Lower leg skin (tissue), 4 donors: ENCODE measurements at places on chromosomes 16 and 17. TPM values are rescaled to one million over a fixed set of nuclear protein-coding genes. Genes with fewer than 3 reads are reported as not detected.

- DNase-seq, result no peak
These were observed 51.4 kb upstream of the STAC2 start for GRCh38 chr17:39277110-39277509.

GRCh38 chr17:14699574-14700185 is 398.8 kb downstream of the HS3ST3B1 start:
- no peak for DNase-seq

DNA sequence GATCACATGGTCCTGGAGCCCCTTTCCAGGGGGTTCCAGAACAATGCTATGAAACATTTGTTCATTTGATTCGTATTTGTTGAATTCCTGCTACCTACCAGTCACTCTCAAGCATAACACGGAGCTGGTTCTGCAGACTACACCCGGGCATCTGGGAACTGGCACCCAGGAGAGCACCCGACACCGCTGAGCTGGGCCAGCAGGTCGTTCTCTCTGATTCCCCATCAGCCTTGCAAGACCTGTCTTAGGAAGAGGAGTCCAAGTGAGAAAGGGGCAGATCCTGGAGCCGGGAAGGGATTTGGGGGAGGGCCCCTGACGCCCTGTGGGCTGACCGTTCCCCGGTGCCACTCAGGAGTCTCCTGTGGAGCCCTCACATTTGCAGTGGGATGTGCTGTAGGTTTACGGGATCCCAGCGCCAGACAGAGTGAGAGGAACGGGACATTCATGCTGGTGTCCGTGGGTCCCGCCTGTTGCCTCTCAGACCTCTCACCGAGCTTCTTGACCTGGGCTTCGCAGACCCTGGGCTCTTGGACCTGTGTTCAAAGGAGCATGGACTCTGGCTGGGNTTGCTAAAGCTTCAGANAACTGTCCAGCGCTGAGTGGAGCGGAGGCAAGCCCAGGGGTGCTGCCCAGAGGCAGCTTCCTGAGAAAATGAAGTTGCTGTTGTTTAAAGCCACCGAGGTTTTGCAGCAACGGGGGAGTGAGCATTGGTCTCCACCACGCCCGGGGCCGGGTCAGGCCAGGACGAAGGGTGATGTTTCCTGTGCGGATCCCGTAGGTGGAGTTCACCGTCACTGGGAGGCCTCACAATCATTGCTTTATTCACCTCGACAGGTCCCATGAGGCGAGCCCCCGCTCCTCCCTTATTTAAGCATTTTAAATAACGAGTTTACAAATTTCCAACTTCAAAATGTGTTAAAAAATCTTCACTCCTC is 49.2 kb downstream of the METRNL start:
- peak; percentile 83 for DNase-seq

DNA sequence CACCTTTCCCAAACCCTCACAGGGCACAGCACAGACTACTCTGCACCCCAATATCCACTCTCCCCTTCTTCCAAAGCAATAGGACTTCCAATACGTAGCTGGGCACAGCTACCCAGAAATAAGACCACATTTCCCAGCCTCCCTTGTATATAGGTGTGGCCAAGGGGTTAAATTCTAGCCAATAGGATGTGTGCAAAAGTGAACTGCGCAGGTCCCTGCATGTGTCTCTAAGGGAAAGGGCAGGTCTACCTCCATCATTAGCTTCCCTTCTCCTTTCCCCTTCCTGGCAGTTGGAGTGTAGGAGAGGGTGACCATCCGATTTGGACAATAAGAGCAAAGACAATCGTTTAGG is 25.5 kb upstream of the SNN start:
- DNase-seq, result no peak

DNA sequence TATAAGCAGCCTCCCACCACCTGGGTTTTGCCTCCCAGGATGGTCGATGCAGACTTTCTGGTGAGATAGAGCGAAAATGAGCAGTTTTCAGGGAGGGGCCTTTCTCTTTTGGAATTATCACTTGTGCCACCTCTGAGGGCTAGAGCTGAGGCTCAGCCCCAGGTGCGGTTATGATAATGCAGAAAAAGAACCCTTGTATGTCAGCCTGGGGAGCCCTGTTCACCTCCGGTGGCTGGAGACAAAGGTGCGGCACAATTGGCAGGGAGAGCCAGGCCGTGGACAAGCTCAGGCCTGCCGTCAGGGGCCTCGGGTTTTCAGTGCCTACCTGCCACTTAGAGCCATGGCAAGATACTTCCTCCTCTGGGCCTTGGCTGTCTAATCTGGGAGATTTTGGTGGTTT is 4.4 kb downstream of the SCPEP1 start:
- DNase-seq, result no peak

DNA sequence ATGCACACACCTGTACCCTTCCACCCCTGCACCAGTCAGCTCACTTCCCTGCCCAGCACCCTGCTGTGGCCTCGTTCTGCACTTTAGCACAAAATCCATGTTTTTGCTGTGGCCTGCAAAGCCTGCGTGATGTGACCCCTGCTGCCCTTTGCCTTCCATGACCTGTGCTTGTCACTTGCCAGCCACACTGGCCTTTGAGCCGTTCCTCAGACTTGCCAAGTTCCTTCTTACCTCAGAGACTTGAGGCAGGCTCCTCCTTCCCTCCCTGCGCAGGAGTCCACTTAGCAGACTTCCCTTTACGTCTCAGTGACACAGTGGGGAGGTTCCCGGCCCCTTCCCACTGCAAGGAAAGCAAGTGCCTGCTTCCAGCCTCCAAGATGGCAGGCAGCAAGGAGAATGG is 134.7 kb downstream of the SNX29 start:
- no peak for DNase-seq

GRCh38 chr16:81831722-81832126 is 52.6 kb downstream of the PLCG2 start:
- peak; percentile 37 for DNase-seq

DNA sequence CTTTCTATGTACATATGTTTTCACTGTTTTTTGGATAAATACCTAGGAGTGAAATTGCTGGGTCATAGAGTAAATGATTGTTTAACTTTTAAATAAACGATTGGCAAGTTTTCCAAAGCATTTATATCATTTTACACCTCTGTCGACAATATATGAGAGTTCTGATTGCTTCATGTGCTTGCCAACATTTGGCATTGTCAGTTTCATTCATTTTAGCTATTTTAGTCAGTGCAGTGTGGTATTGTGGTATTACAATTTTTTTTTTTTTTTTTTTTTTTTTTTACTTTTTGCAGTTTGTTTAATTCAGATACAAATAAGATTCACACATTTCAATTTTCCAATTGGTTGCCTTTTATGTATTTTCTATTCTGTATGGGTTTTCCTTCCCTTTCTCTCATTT is 26.0 kb downstream of the TADA2A start:
- no peak for DNase-seq

- DNase-seq, result no peak
These were observed 32.7 kb downstream of the ZZEF1 start for GRCh38 chr17:4110152-4110551.

DNA sequence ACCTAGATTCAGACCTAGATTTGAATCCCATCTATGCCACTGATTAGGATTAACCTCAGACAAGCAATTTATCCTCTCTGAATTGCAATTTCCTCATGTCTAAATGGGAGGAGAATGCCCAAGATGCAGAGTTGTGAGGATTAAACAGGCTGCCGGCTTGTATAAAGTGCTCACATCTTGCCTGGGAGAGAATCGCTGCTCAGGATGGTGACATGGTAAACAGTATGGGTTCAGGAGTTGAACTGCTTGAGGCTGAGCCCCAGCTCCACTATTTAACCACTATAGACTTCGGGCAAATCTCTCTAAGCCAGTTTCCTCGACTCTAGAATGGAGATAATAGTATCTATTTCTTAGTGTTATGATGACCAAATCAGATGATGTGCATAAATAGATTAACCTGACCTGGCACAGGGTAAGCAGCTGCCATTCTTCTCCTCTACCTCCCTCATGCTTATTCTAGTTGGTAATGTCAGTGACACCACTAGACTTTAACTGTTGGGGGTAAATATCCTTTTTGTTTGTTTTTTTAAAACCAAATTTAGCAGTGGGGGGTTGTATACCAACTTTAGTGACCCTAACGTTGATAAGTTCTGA is 732 bp upstream of the RPL27 start:
- no peak for DNase-seq

DNA sequence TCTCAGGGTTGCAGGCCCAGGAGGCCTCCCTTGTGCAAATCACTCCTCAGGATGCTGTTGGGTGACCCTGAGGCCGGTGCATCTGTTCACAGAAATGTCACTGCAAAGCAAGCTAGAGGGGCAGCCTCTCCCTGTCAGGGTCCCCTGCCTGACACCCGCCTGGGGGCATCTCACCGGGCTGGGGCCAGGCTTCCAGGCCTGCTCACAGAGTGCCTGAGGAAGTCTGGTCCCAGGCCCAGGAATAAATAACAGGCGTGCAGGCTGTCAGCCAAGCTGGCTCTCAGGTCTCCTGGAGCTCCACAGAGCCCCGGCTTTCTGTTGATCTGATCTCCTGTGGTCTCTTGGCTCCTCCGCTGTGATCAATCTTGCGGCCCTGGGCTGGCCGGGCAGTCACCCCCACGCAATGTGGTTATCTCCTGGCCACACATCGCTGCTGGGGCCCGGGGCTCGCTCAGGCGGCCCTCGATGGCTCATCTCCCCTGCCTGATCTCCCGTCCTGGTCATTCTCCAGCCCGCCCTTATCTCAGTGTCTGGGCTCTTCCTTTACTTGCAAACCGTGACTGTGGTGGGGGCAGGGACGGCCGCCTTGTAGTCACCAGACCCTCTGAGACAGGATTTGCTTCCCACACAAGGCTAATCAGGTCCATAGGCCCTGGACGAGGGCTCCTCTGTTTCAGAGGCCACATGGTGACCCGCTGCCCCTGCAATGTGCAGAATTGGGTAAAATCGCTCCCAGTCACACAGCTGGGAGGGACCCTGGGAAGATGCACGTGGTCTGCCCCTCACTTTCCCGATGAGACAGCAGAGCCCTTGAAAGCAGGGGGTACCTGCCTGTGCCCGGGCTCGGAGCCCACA is 231.2 kb upstream of the GSE1 start:
- DNase-seq, result no peak

DNA sequence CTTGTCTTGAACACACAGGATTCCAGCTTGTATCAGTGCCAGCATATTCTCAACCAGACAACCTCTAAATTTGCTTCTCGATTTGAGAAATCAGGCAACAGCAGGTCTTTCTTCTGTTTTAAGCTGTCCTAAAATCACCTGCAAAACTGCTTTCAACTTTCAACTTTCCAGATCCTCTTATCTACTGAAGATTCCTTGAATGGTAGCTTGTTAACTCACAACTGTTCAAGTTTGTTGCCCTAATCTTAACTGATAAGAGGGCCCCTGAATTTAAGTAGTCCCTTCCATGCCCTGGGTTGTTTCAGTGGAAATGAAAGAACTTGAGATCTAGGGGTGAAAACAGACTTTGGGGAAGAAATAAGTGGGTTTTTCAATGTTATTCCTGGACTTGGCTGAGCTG is 57.2 kb downstream of the CHD9 start:
- no peak for DNase-seq

GRCh38 chr16:67847064-67847861 is at the start of gene CENPT:
TSS of gene CENPT (minus strand) at chr16:67847693. CDS start at chr16:67833859, 13,834 bp downstream.
- DNase-seq, result no peak

DNA sequence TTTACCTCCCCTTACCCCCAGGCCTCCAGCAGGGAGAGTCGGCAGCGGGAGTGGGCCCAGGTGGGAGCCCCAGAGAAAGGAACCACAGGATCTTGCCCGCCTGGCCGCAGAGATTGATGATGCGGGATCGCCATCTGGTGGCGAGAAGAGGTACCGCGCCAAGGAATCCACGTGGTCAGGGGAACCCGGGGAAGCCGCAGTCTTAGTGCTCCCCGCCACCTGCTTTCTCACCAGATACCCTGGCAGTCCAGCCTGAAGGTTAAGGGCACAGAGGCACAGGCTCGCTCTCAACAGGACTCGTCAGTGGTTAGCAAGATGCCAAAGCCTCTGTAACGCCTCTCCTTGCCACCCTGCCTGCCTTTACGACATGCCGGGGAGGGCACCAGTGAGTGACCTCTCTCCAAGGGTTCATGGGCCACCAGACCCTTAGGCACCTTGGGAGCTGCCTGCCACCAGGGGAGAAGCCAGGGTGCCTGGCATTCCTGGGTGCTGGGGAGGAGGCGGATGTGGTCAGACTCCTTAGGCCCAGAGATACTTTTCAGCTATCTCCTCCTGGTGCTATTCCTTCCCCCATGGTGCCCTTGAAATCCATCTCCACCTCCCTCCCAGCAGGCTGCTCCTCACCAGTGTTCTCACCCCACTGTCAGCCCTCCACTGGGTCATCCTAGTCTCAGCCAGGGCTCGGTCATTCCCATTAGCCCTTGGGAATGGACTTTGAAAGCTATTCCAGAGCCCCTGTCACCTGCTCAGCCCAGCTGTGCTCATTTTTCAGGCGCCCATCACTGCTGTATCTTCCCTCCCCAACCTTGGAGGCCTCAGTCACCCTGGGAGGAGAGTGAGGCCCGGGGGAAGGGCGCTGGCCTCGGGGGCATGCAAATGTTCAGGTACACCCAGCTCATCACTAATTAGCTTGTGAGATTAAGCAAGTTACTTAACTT is 5.5 kb upstream of the RHBDF2 start:
- peak; percentile 97 for DNase-seq

DNA sequence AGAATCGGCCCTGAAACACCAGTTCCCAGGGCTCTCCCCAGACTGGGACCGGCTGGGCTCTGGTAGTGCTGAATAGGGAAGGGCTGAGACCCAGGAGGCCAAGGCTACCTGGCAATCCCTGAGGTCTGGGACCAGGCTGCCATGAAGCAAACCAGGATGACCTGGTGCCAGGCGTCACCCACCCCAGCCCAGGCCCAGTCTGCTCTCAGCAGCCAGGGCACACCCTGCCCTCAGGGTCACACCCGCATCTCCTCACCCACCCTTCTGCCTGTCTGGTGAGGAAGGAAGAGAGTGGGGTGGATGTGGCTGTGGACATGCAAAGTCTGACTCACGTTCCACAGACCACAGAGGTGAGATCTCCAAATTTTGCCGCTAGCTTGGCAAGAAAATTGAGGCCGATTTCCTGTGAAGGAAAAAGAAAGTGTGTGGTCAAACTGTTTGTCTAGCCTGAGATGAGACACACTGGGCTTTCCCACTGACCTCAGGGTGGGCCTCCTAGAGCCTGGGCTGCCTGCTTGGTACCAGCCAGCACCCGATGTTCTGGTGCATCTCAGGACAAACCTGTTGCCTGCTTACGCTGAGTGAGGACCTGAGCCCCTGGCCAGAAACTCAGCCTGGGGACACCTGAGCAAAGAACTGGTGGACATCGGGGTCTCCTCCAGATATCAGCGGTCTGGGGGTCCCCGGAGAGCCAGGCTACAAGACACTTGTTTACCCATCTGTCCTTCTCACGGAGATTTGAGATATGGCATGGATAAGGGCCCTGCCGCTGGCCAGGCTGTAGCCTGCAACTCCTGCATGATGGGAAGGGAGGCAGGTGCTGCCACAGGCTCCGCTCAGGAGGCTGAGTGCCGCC is 6.3 kb upstream of the RAB37 start:
- no peak for DNase-seq

CCL5 gene
- 1.0 TPM for total RNA-seq

ADGRG1 gene
- 132 TPM for total RNA-seq

KRTAP4-5 gene
- 0.34 TPM for total RNA-seq

C16orf89 gene
- not detected for total RNA-seq
